ENCODE measurements at places on chromosomes 1 and 21.

- no peak for DNase-seq
These were observed 61.5 kb upstream of the WLS start for GRCh38 chr1:68293609-68294366.

DNA sequence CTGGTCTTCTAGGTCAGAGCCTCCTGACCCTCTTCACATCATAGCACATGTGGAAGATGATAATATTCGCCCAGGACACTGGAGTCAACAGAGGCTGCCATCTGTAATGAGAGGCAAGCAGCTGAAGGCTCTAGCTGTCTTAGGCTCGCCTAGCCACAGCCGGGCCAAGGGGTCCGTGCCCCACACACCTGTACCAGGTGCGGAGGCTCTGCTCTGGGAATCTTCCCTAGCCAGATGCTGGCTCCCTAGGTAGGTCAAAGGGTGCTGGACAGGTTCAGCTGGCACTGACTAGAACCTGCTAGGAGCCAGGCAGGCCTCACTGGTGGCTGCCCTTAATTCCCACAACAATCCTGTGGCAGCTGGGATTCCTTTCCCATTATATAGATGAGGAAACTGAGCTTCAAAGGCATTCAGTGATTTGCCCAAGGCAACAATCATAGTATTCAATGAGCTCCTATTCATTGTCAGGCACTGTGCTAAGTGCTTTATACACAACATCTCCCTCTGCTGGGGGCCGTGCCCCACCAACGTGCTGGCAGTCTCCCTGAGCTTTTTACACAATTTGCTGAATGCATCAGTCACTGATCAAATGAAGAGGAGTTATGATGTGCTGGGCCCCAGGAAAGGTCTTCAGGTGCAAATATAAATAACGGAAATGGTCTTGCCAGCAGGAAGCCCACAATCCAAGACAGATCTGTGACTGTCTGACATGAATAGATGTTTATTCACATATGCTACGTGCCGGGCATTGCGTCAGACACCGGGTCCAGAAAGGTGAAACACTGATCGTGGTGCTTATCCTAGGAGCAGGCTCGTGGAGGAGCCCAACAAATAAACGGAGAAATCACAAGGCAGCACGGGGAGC is 58.0 kb downstream of the DDX20 start:
- DNase-seq, result no peak

DNA sequence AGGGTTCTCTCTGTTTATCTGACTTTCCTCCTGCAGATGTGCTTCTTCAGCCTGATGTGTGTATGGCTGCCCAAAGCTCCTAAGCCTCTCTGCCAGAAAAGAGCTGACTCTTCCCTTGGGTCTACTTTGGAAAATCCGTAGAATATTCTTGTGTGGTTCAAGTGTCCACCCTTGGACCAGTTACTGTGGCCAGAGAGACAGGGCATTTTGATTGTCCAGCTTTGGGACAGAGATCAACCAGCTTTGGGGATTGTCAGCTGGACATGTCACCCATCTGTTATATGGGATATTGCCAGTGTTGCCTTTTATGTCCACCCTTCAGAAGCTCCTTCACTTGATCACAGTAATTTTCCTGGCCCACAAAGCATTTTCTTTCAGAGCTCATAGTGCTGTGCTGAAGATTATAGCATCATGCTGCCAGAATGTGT is 126.2 kb upstream of the L1TD1 start:
- DNase-seq, result no peak

DNA sequence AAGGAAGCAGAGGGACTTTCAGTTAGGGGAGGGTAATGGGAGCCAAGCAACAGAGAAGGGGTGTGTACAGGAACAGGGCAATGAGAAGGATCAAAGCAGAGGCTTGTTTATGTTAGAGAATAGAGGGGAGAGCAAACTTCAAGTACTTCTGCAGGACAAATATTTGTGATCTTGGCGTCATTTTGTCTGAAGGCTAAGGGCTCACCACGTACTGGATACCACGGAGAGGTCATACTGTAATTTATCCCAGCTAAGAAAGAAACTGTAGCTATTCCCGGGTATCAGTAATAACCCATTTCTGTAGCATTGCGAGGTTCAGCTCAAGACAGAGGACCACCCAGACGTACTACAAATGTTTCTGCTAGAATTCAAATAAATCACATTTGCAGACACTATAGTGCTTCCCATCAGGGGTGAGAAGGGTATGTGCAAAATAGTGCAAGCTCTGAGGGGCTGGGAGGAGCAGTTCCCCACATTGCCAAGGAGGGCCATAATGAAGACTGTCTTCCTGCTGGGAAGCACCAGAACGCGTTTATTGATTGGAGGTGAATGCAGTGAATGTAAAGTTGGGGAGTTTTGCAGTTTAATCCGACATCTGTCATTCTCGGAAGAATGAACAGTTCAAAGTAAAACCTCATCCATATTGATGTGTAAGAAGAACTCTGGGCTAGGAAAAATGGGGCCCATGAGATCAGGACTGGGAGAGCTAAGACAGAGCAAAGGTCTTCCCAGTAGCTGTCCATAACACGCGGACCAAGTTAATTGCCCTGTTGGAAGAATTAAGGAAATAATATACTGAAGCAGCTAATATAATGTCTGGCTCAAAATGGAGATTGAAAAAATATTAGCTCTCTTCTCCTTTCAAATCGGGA is 136.9 kb downstream of the RWDD3 start:
- DNase-seq, result no peak

- DNase-seq, result no peak
These were observed 14.3 kb upstream of the GPR52 start for GRCh38 chr1:174433451-174433850.
